ENCODE measurements at places on chromosomes 16 and 17.

GRCh38 chr17:35932586-35932985 lies 2.0 kb upstream of the RDM1 start:
- DNase-seq, result no peak

DNA sequence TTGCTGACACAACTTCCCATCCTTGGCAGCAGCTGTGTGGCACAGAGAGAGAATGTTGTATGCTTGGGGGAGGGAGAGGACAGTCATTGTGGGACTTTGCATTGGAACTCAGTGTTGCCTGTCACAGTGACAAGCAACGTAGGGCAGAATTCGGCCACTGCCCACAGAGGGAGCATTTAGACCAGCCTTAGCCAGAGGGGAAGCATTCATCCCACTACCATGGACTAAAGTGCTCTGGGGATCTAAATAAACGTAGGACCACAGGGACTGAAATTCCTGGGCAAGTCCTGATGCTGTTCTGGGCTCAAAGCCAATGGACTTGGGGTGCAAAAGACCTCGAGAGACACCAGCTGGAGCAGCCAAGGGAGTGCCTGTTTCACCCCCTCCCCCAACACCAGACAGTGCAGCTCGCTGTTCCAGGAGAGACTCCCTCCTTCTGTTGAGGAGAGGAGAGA lies 44.9 kb downstream of the ABCA8 start:
- no peak for DNase-seq

DNA sequence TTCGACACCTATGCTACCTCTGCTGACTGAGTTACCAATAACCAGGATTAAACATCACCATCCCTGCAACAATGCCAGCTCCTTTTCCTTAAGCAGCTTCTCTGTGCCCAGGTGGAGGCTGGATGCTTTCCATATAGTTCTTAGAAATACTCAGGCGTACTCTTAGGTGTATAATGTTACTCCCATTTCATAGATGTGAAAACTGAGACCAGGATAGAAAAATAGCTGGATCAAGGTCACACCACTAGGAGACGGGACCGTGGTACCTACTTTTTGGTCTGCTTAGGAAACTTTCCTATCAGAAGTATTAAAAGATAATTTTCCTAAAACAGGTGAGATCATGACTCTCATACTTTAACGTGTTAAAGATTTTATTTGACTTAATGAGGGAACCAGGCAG lies 141.7 kb upstream of the RPL38 start:
- no peak for DNase-seq

- DNase-seq, result no peak
Measured at GRCh38 chr17:17098551-17099179, 56.4 kb downstream of the MPRIP start.

DNA sequence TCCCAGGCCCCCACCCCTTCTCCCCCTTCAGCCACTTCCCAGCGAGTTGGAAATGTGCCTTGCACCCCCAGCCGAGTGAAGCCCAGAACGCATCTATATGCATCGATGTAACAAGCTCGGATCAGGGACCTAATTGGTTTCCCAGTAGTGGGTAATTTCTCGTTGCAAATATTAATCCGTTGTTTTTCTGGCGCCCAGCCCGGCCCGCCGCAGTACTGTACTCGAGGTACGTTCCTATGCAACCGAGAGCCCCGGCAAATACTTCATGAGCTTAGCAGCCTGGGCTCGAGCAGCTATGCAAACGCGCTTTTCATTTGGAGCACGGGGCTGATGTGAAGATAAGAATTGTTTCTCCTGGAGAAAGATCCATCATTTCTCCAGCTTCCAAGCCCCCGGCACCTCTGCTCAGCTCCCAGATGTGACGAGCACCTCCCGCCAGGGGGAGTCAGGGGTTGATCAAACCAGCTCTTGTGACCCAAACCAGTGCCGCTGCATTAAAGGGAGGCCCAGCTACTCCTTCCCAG lies 229.8 kb downstream of the KATNIP start:
- DNase-seq, result peak; percentile 49

- DNase-seq, result peak; percentile 44
Measured at GRCh38 chr16:5604770-5605169, 507.2 kb upstream of the EEF2KMT start.

DNA sequence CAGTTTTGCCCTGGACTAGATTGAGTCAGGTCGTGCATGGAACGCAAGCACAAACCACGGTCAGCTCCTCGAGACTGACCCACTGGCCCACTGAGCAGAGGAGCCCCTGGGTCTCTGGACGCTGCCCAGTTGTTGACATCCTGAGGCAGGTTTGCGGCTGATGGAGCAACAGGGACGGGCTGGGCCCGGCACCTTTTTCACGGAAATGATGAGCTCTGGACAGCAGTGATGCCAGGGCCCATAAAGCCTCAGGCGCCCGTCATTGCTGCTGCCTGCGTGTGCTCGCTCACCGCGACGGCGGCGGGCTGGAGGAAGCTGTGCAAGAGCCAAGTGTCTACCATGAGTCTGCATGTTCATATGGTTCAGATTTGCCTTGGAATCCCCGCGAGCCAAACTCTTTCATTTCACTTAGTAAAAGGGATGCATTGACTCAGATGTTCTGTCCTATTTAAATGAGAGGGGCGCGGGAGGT lies 30.8 kb upstream of the CRISPLD2 start:
- DNase-seq, result no peak

DNA sequence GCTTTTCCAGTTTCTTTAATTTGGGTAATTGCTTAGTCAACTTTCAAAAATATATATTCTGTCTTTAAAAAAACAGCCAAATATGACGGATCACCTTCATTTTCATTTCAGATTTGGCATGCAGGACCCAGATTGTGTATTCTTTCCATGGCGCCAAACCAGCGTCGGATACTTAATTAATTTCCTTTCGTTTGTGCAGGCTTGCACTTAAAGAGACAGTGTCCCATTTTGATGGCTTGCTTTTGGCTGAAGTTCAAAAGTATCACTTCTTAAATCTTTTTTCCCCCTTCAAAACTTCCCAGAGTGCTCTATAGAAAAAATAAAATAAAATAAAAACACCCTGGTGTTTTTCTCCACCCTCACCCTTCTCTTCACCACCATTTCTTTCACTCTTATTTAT lies 394.5 kb upstream of the SOX9 start:
- DNase-seq, result no peak

DNA sequence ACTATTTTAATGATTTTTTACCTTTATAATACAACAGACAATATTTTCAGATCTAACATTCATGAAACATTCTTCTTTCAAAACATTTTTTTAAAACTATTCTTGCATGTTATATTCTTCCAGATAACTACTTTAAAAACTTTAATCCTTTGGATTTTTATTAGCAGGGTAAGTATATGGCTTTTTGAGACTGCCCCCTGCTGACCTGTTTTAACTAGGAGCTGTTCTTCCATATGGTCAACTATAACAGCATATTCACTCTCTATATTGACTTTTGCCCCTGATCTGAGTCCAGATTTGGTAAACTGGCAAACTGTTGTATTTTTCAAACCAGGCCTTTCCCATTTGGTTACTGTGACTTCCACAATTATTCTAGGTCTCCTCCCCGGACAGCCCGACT lies 16.5 kb downstream of the ZNF18 start:
- DNase-seq, result no peak
